Activated CD4-positive, alpha-beta T cell treated with anti-CD3 and anti-CD28 coated beads, Interleukin-2, amount 10 ng/mL, durations not matched to agents 7 days and 5 days (primary cell): ENCODE measurements at places on chromosomes 12 and 14.

GRCh38 chr14:103828315-103828967 lies 18.9 kb downstream of the PPP1R13B start:
- DNase-seq: no peak

DNA sequence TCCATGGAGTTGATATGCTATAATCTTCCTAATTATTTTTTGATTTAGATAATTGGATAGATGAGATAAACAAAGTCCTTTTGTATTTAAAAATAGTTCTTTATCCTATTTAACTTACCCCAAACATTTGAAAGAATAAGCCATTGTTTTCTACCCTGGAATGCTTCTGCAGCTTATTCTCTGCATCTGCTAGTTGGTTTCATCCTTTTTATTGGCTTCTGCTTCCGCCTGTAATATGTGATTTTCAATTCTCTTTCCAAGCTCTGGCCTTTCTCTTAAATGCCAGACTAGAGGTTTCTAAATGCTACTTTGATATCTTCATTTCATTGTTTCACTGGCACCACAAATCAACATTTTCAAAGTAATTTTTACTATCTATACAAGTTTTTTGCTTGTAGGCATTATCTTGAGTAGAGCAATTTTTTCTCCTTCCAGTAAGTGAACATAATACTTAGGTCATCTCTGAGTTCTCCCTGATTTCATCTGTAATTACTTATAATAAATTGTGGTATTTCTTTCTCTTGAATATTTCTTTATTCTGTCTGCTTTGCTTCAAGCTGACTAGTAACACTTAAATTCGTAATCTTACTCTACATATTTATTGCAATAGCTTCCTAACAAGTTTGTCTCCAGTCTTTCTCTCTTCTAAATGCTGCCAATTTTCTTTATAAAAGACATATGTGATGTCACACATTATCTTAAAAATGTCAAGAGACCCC lies 958.4 kb downstream of the SLC6A15 start:
- DNase-seq: no peak

- no peak for DNase-seq
Measured at GRCh38 chr12:98646294-98647090, 1.4 kb downstream of the APAF1 start.

DNA sequence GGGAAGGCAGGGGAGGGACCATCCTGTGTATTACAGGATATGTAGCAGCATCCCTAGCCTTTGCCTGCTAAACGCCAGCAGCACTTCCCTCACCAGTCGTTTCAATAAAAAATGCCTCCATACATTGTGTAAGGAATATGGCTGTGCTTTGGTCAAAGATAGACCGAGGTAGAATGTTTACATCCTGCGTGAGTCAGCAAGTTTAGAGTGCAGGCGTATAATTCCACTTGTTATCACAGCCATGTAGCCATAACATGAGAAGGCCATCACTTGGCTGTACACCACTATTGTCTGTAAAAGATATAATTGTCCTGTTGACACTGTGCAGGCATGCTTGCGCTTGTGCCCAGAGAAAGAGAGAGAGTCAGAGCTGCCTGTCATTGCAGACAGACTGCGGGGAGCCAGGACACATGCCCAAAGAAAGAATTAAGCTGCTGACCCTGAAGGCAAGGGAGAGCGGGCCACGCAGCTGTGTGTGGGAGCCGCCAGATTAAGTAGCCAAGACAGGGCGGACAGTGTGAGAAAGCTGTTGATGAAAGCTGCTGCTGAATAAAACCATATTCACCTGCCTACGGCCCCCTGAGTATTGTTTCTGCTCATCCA lies 68.4 kb downstream of the CRACR2A start:
- no peak for DNase-seq

GRCh38 chr14:24630872-24631477 lies 3.0 kb downstream of the GZMB start:
- no peak for DNase-seq

GRCh38 chr14:47269756-47270492 lies 405.5 kb downstream of the MDGA2 start:
- DNase-seq: no peak

GRCh38 chr12:128753438-128753837 lies 70.3 kb downstream of the SLC15A4 start:
- DNase-seq: no peak

- peak; percentile 71 for DNase-seq
Measured at GRCh38 chr12:93851257-93851671, 174.1 kb downstream of the CRADD start.

DNA sequence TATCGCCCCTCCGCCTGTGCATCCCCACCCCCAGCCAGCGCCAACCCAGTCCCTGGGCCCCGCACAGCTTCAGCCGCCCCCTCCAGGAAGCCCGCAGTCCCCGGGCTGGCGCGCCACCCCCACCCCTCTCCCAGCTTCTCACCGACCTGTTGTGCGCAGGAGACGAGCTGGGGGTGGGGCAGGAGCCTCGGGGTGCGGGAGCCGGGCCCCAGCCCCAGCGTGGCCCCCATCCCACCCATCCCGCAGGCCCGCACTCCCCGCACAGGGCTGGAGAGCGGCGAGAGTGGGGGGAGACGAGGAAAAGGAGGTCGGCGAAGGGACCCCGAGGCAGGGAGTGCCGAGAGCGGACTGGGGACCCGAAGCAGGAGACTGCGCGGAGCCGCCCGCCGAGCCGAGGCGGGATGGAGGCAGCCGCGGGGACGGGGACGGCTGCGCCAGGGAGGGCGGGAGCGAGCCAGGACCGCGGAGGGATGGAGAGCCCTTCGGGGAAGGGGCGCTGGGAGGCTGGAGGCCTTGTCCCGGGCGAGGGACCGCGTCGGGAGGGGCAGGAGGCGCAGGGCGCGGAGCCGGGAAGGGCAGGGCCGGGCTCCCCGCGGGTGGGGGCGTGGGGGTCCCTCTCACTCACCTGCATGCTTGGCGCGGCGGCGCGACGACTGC lies 498 bp downstream of the PIANP start:
- no peak for DNase-seq

DNA sequence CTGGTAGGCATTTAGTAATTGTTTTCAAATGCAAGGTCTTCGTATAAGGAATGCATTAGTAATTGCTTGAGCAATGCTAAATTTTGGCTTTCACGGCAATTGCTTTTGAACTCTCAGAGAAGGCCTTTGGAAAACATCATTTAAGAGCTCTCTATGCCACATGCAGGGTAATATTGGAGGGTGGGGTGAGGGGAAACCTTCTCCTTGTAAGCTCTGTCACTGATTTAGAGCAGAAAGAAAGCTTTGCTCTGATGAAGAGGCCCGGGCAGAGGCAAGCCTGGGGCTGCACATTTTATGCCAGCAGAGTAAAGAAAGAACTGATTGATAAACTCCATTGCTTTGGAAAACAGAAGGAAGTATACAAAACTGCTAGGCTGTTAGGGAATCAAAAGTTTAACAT lies 70.9 kb downstream of the TRIM9 start:
- DNase-seq: no peak

- no peak for DNase-seq
Measured at GRCh38 chr12:91852634-91853033, 293.0 kb downstream of the BTG1 start.
